ENCODE measurements at places on chromosomes 13 and 19.
A peak's percentile ranks its signal among the peaks of the same experiment; 100 is the strongest.

DNA sequence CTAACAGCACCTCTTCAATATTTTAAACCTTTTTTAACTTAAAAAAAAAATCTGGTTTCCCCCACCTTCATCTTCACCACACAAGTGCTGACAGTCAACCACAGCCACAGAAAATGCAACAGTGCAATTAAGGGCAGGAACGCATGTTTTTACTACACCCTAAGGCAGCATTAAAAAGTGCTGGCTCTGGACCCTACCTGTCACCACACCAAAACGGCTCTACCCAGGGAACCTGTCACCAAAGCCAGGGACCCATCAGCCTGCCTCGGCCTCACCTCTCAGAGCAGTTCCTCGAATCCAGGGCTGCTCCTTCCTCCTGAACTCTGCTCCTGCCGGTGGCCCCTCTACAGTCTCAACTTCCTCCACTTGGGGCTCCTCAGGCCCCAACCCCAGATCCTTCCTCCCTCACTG lies 22.5 kb upstream of the SLC35E1 start:
- DNase-seq, result no peak

DNA sequence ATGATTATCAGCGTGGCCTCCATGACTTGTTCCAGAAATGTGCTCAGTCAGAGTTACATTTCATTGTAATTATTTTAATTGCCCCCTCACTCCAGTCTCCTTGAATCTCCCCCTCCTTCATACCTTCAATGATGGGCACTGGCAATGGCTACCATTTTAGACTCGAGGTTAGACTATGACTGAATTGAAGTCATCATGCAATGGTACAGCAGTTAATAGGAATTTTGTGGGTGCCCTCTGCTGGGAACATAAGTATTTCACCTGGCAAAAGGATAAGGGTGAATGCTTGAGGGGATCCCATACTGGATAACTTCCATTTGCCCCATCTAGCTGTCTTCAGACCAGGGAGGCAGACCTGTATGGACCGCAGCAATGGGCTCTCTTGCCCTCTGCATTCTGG lies 32.2 kb upstream of the USP12 start:
- DNase-seq, result no peak

DNA sequence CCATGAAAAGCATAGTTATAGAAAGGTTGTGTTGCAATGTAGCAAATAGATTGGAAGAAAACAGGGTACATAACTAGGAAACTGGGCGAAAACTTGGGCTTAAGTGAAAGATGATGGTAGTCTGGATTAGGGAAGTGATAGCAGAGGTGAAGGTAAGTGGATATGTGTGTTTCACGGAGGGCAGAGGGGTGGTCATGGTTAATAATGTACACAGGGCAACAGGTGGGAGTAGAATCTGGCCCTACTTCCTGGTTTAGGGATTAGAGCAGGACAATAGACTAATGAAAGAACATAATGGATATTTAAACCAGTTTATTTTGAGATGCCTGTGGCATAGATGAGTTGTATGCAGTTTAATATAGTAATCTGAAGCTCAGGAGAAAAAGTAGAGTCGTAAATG lies 257.3 kb upstream of the SPRY2 start:
- no peak for DNase-seq

GRCh38 chr13:111383591-111384440 lies 63.4 kb downstream of the TEX29 start:
- no peak for DNase-seq

DNA sequence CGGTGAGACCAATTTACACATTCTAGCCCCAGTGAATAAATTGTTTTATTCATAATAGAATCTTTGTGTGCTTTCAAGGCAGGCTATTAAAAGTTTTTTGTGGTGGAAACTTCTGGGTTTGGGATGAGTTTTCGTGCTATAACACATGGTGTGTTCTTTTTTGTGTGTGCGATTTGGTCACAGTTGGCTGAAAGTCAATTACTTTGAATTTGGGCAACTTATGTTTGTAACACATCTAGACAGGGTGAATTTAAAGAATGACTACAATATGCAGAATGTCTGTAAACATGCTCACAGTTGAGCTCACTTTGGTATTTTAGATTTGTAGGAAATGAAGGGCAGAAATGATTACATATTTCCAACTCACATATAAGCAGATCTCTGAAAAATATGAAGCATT lies 307.1 kb downstream of the OXGR1 start:
- no peak for DNase-seq

- no peak for DNase-seq
These were observed at the start of gene LAIR2 for GRCh38 chr19:54502518-54503048. Gene LAIR2 (plus strand): TSS chr19:54502831. CDS start chr19:54502919, 88 bp downstream.

GRCh38 chr13:114147803-114148520 lies 15.5 kb upstream of the RASA3 start:
- no peak for DNase-seq

GRCh38 chr13:106401081-106401480 lies 134.4 kb downstream of the EFNB2 start:
- DNase-seq, result no peak

GRCh38 chr19:32828139-32828538 lies 41.4 kb downstream of the SLC7A9 start:
- DNase-seq, result no peak

- peak; percentile 55 for DNase-seq
These were observed at the start of gene UBE2L5 for GRCh38 chr13:30422054-30422839. Gene UBE2L5 (plus strand): TSS chr13:30422493. CDS start chr13:30427991, 5,498 bp downstream.

GRCh38 chr13:51635137-51635878 lies 51.0 kb downstream of the WDFY2 start:
- no peak for DNase-seq

- DNase-seq, result no peak
These were observed 1.8 kb downstream of the FBN3 start for GRCh38 chr19:8147582-8147978.

DNA sequence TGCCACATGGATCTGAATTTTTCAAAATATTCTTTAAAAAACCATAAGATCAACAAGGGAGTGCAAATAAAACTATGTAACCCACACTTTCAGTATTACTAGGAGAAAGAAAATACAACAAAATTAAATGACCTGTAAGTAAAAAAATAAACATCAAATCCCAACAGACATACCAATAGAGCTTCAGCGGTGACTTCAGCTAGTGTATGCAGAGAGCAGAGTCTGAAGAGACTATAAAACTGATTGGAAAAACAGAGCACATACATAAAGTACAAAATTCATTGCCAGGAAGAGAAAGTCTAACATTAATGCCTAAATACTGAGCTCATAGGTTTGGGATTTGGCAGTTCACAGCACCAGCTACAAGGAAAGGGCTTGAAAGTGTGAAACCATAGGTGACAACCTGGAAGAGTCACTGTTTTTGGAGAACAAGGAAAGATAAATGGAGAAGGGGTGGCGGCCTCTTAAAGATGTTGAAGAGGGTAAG lies 291.1 kb downstream of the LMO7 start:
- no peak for DNase-seq

DNA sequence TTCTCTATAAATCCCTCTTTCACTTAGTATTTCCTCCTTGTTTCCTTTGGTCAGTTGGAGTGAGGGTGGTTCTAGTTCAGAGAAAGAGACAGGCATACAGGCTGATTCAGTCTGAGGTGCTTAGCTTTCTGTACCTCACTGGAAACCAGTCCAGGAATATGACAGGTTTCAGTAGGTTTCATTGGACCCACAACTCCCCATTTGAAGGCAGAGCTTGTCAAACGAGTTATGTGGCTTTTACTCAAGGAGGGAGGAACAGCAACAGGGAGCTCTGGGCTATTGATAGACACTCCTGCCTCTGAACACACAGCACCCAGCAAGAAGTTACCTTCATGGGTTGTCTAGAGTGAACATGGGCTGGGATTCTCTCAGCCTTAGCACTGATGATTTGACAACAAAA lies 14.5 kb downstream of the ACTN4 start:
- DNase-seq, result no peak

DNA sequence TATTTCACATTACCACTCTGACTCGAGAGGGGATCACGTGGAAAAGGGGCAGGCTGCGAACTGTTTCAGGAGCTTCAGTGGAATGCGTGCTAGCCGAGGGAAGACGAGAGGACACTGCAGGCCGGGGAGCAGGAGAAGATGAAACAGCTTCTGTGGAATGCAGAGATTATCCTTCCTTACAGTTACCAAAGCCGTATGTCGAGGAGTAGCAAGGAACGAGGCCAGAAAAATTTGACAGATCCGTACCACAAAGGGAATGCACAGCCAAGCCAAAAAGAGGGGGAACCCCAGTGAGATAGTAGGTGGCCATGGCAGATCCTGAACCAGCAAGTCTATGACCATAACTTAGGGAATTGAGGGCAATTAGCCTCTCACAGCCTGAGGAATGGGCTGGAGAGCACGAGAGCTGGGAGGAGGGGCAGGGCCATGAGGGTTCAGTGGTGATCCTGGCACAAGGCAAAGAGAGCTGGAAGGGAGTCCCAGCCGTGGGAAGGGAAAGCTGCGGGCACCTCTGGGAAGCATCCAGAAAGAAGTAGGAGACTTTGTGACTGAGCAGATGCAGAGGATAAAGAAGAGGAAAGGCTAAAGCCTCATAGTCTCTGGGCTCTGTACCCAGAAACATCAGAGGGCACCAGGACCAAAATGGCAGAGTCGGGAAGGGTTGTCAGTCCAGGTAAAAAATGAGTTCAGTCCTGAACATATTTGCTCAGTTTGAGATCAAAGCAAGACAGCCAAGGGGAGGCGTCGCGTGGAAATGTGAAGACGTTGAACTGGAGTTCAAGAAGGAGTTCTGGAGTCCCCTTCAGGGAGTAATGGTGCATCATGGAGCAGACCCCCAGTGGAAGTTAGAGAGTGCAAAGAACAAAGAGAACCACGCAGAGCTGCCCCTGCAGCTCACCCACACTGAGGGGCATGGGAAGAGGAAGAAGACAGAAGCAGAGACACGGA lies 5.1 kb downstream of the COL4A1 start:
- no peak for DNase-seq

DNA sequence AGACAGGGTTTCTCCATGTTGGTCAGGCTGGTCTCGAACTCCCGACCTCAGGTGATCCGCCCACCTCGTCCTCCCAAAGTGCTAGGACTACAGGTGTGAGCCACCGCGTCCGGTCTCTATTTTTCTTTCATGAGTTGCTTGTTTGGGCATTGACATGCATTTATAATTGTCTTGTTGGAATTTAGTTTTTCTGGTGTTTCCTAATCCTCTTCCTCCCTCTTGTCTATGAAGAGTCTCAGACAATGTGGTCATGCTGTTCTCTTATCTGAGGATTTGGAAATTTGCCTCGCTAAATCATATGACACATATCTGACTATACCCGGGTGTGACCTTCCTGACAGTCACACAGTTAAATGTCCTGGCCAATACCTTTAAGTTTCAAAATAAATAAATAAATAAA lies 7.4 kb upstream of the CEACAM18 start:
- no peak for DNase-seq

DNA sequence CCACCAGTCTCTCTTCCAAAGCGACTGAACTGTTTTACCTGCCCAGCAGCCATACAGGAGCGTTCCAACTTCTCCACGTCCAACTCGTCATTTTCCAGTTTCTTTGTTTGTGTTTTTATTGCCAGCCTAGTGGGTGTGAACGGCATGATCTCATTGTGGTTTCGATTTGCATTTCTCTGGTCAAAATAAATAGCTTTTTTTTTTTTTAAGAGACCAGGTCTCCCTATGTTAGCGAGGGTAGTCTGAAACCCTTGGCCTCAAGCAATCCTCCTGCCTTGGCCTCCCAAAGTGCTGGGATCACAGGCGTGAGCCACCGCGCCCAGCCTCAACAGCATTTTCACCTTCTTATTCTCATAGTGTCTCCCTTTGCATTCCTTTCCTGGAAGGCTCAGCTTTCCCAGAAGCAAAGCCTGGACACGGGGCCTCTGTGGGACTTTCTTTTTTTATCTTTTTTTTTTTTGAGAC lies 4.2 kb upstream of the JSRP1 start:
- DNase-seq, result no peak

DNA sequence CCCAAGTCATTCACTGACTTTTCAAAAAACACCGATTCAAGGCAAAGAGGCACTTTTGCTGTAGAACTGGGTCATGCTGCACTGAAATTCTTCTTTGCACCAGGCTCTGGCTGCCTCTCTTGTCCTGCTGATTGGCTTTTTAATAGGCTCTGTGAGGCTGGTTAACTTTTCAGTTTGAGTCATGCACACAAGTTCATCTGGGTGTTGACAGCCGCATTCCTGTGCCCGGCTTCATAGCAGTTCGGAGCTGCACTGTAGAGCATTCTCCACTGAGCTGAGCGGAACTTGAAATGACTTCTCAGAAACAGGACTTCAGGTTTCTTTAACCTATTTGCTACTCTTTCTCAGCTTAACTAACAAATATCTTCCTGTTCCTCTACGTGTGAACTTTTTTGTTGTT lies 978.3 kb downstream of the UQCRFS1 start:
- DNase-seq, result no peak

DNA sequence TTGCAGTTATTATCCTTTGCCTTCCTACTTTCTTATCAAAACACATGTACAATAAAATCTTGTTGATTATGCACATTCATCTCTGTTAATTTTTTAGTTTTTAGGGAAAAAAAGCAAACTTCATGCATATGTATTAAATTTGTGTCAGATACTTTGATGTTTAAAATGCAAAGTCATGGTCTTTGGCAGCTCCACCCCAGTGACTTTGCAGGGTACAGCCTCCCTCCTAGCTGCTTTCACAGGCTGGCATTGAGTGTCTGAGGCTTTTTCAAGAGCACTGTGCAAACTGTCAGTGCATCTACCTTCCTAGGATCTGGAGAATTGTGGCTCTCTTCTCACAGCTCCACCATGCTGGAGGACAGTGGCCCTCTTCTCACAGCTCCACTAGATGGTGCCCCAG lies 1988.1 kb upstream of the PCDH20 start:
- no peak for DNase-seq

GRCh38 chr13:52394586-52394985 lies 11.4 kb downstream of the THSD1 start:
- no peak for DNase-seq

DNA sequence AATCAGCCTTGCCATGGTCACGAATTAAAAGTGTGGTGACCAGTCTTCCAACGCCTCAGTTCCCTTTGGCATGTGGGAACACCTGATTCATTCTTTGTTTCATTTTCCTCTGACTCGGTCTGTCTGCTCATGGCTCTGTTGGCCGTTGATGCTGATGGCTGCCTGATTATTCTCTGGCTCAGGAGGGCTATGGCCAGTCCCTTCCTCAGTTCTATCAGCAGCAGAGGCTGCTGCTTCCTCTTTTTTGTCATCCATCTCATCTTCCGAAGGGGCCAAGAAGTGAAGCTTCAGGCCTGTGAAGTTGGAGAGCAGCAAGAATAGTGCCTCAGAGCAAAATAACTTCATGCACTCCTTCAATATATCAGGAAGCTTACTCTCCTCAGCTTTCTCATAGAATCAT lies 9.5 kb upstream of the MLNR start:
- DNase-seq, result no peak
